ENCODE measurements at places on chromosomes 5 and 9.

DNA sequence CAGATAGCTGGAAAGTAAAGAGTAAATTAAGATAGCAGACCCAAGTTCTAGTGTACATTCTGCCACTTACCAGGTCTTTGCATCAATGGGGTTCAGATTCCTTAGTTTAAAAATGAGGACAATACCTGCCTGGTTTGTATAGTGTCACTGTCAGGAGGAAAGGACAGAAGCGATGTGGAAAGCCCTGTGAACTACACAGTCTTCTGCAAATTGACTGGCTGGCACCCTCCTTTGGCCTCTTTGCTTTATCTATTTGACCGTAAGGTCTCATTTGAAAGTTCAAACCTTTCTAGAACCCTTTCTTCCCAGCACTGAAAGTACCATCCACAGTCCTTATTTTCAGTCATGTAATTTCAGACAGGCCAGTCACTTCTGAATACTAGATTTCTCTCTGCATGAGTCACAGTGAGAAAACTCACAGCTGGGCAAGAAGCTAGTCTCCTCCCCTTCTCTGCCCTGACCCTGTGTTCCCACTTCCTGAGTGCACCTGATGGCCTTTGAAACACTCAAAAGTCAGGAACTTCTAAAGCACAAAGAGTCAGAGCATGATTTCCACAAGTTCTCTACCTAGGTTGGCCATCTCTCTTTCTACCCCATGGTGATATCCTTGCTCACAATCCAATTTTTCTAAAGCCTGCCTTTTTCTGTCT, 91.3 kb upstream of the RASEF start:
- no peak for DNase-seq

GRCh38 chr5:169706758-169707450, 69.8 kb downstream of the DOCK2 start:
- DNase-seq, result no peak

GRCh38 chr5:145960848-145961600, 24.6 kb downstream of the SH3RF2 start:
- no peak for DNase-seq

- DNase-seq, result no peak
Observed at GRCh38 chr5:97095318-97095732, 47.1 kb downstream of the LIX1 start.

DNA sequence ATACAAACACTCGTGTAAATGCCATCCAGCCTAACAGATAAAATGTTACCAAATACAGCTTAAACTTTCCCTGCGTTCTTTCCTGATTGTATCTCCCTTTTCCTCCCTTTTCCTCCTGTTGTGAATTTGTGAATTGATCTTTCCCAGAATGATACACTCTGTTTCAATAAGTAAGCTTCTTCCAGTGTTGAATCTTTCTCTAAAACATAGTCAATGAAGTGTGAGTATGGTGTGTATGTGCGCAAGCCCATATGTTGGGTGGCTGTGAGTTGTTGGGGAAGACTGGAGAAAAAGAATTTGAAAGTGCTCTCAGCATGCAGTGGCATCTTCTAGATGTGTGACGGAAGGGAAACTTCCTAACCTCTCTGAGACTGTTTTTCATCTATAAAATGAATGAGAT, 143.1 kb upstream of the KLF4 start:
- no peak for DNase-seq

DNA sequence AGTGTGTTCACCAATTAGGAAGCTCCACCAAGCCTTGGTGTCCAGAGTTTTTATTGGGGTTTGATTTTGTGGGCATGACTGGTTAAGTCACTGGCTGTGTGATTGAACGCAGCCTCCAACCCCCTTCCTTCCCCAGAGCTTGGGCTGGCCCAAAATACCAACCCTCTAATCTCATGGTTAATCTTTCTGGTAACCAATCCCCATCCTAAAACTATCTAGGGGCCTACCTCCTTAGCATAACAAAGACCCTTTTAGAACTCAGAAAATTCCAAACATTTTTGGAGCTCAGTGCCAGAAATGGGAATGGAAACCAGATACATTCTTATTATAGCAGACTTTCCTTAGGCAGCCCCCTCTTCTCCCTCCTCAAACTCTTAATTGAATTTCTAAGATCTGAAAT, 35.9 kb upstream of the HRH2 start:
- no peak for DNase-seq

DNA sequence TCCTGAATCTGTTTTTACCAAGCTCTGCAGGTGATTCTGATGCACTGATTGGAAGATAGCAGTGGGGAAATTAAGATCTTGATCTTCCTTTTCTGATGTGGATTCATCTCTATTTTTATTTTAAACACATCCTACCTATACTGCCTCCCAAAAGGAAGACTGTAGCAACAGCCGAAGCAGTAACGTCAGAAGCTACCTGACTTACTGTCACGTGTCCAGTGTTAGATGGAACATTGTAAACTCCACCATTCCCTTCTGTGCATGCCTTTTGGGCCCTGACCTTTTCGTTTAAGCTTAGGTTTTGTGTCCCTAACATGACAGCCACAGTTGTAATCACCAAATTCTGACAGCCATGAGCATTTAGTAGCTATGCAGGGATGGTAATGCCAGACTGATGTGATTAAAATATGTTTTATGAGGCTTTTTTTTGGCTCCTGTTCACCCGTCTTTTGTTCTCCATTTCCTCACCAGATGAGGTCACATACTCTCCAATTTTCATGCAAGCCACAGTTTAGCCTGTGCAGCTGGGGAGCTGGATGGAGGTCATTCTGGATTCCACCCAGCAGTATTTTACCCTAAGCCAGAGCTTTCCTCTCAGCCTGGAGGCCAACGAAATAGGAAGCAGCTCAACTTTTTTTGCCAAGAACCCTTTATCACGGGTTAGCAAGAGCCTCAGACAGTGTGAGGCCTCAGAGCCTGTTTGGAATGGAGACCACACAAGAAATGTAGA, 15.6 kb upstream of the FOXD1 start:
- no peak for DNase-seq

DNA sequence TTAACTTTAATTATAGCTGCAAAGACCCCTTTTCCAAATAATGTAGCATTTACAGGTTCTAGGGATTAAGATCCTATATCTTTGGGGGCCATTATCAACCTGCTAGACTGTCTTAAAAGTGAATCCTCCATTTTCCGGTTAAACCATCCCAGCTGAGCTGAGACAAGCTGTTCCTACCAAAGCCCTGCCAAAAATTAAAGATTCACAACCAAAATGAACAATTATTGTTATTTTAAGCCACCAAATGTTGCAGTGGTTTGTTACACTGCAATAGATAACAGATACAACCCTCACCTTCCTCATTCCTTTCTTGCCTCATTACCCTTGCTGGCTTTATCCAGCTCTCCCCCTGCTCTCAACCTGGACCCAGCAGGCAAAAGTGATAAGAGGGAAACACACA, 343.4 kb downstream of the CDK5RAP2 start:
- no peak for DNase-seq

- no peak for DNase-seq
Observed at GRCh38 chr5:12951846-12952245, 992.6 kb downstream of the DNAH5 start.
